Vagina (tissue), 2 donors: ENCODE measurements at places on chromosomes 16 and 17. TPM values are rescaled to one million over a fixed set of nuclear protein-coding genes. Genes with fewer than 3 reads are reported as not detected.

GRCh38 chr17:35372846-35373533 lies 431 bp downstream of the SLFN11 start:
- no peak for DNase-seq

DNA sequence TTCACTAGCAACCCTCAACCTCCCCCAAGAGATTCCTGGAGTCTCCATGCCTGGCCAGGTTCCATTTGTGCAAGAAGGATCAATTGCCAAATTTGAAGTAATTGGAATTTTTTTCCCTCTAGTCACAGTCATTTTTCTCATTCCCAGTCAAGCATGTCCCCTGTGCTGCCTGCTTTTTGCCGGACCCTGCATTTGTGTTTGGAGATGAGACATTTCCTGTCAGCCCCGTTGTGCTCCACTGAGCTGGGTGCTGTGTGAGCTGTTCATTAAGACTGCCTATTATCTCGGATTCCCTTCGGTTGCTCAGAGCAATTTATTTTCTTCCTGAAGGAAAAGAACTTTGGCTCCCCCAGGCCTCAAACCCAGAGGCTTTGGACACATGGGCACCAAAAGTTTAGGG lies 201.0 kb upstream of the NLRP1 start:
- no peak for DNase-seq

GRCh38 chr17:28407130-28407973 lies 1.3 kb upstream of the SLC46A1 start:
- no peak for DNase-seq

Gene HCRT
- total RNA-seq, result not detected

DNA sequence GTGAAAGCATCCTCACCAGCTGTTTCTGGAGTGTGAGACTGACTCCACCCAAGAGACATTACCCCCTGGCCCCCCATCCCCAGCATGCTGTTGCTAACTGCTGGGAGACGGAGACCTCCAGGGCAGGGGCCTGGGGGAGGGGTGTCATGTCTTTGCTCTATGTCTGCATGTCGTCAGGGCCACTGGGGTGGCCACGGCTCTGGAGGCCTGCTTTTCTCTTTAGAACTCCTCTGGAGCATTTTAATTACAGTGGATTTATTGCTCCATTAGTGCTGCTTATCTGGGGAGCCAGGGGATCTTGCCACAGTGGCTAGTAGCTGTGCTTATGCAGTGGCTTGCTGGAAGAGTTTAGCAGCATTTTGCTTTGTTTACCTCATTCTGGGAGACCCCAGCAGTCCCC lies 32.3 kb downstream of the CLEC16A start:
- DNase-seq, result no peak

Gene KRT33B
- not detected for total RNA-seq

Gene TBC1D3C
- total RNA-seq, result not detected

- no peak for DNase-seq
These were observed 17.5 kb downstream of the EMC8 start for GRCh38 chr16:85781695-85782370.
